ENCODE measurements at places on chromosomes 3 and 15. TPM values are rescaled to one million over a fixed set of nuclear protein-coding genes. Genes with fewer than 3 reads are reported as not detected.

GPR160 gene
- total RNA-seq = not detected

CCDC39 gene
- 0.52 TPM for total RNA-seq

SCAMP5 gene
- 0.79 TPM for total RNA-seq

STX19 gene
- not detected for total RNA-seq

NEK11 gene
- 12.1 TPM for total RNA-seq

TTC14 gene
- 53.4 TPM for total RNA-seq

CHRNA5 gene
- total RNA-seq = 0.94 TPM

CCDC13 gene
- 0.95 TPM for total RNA-seq

NAA50 gene
- 149 TPM for total RNA-seq

GHSR gene
- not detected for total RNA-seq

PLS1 gene
- total RNA-seq = 0.17 TPM

COLQ gene
- total RNA-seq = 0.43 TPM

NEDD4 gene
- 24.1 TPM for total RNA-seq
